Epithelial cell of proximal tubule (primary cell): ENCODE measurements at places on chromosomes 5 and 9.

DNA sequence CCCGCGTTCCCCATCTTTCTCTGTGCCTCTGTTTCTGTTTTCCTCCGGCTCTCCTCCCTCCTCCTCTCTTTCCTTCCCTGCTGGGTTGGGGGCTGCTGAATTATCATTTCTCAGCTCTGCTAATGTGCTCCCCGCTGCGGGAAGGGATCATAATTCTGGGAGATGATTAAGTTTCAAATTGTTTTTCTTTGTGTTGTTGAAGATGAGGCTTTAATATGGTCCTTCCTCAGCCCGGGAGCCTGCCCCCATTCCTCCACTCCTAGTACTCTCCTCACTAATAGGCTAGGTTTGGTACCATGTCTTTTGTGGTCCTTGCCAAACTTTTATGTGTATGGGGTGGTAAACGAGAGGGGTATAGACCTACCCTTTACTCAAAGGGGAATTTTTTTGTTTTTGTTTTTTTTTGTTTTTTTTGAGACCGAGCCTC lies 5.7 kb upstream of the PCDH1 start:
- no peak for DNase-seq

DNA sequence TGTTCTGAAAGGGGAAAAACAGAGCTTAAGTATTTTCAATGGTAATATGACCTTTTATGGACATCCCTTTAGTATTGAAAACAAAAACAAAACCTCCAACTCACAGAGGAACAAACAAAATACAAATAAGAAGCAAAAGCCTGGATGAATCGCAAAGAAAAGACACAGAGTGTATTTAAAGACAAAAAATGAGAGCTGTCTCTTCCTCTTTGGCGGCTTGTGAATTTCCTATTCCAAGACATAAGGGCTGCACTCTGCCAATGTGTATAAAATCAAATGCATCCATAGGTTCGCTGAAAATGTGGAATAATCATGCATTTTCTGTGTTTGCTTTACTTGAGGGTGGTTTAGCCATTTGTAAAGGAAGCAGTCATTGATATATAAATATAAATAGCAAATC lies 739.3 kb upstream of the ZNF608 start:
- DNase-seq = no peak

DNA sequence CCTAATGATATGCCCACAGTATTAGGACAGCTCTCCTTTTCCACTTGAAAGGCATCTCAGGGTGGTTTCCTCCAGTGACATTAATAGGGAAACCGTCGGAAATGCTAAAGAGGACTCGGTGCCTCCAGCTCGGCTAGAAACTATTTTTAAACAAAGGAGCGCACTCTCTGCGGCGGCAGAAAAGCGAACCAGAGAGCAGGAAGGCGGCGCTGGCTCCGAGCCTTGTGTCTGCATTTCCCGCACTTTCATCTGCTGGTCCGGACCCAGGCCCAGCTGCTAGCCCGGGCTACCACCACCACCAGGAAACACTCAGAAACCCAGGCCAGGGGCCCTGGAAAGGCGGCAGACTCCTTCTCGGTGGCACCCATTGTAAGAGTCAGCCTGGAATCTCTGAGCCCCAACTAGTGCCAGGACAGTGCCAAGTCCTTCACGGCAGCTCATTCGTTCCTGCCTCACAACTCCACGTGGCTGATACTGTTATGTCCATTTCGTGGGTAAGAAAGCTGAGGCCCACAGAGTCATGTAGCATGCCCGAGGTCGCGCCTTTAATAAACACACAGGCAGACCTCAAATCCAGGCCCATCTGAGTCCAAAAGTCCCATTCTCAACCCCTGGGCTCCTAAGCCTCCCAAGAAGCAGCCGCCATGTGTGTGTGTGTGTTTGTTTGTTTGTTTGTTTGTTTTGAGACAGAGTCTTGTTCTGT lies 73.9 kb downstream of the VAV2 start:
- DNase-seq = no peak

DNA sequence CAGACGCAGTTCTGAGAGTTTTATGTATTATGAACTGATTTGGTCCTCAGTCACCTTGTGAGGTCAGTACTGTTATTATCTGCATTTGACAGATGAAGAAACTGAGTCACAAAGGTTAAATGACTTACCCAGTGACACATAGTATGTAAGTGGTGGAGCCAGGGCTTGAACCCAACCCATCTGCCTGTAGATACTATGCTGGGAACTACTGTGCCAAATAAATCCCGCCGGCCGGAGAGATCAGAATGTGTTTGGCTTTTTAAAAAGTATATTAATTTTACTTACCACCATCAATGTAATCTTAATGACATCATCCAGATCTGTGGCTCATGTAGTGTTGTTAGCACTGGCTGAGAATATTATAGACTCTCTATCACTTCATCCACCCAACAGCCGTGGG lies 80.8 kb downstream of the ZNF618 start:
- DNase-seq = no peak

GRCh38 chr9:37953775-37954437 lies 50.0 kb upstream of the SLC25A51 start:
- DNase-seq = peak; percentile 97

DNA sequence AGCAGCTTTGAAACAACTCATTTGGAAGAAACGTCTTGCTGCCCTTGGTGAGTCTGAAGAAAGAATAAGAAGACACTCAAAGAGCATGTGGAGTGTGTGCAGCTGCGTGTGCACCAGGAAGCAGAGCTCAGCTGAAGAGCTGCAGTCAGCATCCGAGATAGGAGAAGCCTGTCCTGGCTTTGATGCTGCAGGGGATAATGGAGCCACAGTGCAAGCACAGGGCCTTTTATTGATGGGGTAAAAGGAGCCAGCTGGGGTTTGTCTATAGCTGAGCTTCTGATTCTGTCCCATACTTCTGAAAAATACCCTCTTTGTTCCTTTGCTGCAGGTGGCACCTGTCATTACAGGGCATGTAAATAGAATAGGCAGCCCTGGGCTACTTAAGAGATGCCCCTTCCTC lies 375.7 kb upstream of the ZNF462 start:
- no peak for DNase-seq

DNA sequence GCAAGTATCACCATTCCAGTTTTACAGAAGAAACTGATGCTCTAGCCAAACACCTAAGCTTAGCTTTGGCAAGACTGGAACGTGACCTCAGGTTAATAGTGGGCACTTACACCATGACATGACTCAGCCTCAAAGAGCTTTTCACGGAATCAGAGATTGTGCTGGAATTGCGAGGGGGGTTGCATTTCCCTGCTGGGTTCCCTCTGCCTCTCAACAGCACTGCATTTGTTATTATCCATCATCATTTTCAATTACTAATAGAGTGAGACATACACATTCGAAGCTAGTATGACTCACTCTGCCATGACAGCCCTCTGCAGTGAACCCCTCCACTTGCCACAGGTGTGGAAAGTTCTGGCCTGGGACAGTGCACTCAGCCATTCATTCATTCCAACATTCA lies 8.0 kb downstream of the SPOCK1 start:
- DNase-seq = peak; percentile 41

GRCh38 chr9:98597236-98597771 lies 111.4 kb downstream of the GABBR2 start:
- DNase-seq = no peak

GRCh38 chr5:124867137-124867704 lies 120.8 kb upstream of the ZNF608 start:
- DNase-seq = no peak

GRCh38 chr9:105318729-105319191 lies 74.3 kb downstream of the SLC44A1 start:
- DNase-seq = no peak

DNA sequence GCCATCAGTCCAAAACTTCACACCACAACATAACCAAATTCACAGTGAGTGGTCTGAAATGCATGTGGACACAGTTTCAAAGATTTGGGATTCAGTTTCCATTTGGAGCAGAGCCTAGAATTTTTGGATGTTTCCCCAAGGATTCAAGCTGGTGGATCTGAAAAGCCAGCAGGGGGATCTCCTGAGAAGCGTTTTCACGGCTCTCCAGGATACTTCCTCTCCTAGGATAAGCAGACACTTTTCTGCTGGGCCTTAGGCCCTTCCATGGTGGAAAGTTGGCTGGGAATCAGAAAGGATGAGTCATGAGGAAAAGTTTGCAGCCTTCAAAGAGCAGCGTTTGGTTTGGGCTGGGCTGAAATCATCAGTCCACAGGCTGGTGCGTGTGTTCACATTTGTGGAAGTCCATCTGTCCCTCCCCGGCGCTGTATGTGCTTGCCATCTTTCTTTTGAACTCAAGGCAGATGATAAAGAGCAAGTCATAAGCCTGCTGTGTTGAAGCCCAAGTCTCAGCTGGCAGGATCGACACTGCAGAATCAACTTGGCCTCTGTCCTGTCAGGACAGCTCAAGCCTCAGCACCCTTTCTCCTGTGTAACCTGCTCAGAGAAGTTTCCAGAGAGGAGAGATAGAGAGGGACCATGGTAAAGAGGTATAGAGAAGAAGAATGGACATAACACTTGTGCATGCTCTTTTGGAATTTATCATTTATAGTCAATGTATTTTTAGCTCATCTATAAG lies 152.6 kb upstream of the MSX2 start:
- peak; percentile 57 for DNase-seq

GRCh38 chr9:131739133-131739958 lies 530 bp downstream of the RAPGEF1 start:
- DNase-seq = no peak

DNA sequence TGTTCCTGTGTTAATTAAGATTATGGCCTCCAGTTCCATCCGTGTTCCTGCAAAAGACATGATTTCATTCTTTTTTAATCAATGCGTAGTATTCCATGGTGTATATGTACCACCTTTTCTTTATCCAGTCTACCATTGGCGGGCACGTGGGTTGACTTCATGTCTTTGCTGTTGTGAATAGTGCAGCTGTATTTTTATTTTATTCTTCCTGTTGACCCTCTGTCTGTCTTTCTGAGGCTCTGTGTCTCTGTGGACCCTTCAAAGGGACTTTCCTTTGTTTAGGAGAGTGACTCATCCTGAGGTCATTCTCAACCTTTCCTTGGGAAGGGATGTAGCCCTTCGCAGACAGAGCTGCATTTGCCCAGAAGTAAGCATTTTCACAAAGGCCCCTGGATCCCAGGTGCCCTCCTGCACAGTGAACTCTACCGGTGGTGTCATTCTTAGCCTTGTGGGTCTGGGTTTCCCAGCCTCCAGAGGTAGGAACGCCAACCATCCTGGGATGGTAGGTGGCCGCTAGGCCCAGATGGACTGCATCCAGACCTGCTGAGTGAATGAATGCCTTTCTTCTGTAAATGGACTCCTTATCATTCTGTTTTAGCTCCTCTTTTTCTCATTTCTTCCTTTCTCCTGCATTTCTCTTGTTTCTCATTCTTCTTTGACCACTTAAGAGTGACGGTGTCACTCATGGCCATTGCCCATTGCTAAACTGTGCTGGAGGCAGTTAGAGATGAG lies 22.4 kb downstream of the TRIO start:
- no peak for DNase-seq

GRCh38 chr9:38036359-38037084 lies 32.5 kb downstream of the SHB start:
- DNase-seq = no peak

DNA sequence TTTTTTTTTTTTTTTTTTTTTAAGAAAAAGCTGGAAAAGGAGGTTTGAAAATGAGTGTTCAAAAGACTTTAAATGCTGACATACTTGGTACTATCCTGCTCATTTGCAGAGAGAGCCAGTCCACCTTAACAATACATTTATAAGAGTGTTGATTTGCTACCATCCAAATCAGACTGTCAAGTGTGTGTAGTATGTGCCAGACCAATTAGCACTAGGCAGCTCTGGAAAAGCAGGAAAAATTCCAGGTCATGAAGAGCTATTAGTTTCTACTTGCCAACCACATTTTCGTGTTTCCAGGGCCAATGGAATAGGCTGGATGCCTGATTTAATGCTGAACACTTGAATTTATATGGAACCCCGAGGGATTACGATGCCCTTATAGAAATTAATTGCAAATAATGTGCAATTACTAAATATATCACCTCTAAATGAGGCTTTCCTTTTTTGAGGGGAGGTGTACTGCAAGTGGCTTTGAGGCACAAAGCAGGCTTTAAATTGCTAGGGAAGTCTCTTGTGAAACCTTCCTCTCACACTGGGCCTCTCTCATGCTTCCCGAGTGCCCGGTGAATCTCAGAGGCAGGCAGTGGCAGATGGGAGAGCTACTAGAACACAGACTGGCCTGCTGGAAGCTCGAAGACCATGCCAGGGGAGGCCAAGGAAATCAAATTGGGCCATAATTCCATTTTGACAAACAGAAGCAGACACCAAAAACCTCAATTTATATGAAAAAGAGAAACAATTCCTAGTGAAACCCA lies 178.7 kb downstream of the PPP2R2B start:
- DNase-seq = no peak

DNA sequence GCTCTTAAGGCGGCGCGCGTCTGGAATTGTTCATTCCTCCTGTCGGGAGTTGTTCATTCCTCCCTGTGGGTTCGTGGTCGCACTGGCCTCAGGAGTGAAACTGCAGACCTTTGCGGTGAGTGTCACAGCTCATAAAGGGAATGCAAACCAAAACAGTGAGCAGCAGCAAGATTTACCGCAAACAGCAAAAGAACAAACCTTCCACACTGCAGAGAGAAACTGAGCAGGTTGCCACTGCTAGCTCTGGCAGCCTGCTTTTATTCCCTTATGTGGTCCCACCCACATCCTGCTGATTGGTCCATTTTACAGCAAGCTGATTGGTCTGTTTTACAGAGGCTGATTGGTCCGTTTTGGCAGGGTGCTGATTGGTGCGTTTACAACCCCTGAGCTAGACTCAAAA lies 1365.3 kb upstream of the WWC1 start:
- no peak for DNase-seq

GRCh38 chr9:23887781-23888180 lies 61.7 kb upstream of the ELAVL2 start:
- no peak for DNase-seq

- no peak for DNase-seq
These were observed 186.7 kb upstream of the TBC1D2 start for GRCh38 chr9:98442114-98442513.

DNA sequence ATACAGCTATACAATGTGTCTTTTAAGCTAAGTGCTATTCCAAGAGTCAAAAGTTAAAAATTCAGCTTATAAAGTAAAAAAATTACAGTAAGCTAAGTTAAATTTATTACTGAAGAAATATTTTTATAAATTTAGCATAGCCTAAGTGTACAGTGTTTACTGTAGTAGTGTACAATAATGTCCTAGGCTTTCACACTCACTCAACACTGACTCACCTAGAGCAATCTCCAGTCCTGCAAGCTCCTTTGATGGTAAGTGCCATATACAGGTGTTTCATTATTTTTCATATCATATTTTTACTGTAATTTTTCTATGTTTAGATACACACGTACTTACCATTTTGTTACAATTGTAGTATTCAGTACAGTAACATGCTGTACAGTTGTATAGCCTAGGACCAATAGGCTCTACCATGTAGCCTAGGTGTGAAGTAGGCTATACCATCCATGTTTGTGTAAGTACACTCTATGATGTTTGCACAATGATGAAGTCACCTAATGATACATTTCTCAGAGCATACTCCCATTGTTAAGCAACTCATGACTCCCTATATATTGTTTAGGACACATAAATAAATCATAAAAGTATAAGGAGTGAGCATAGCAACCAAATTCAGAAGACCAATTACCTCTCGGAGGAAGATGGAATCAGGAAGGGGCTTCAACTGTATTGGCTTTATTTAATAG lies 165.1 kb upstream of the SLC30A5 start:
- no peak for DNase-seq

GRCh38 chr9:99626426-99626825 lies 195.3 kb upstream of the NR4A3 start:
- DNase-seq = no peak

GRCh38 chr5:134083517-134083916 lies 31.0 kb upstream of the TCF7 start:
- DNase-seq = no peak

- DNase-seq = no peak
These were observed 125.1 kb downstream of the RPS23 start for GRCh38 chr5:82152978-82153481.
